ENCODE measurements at places on chromosomes 2 and 18.

DNA sequence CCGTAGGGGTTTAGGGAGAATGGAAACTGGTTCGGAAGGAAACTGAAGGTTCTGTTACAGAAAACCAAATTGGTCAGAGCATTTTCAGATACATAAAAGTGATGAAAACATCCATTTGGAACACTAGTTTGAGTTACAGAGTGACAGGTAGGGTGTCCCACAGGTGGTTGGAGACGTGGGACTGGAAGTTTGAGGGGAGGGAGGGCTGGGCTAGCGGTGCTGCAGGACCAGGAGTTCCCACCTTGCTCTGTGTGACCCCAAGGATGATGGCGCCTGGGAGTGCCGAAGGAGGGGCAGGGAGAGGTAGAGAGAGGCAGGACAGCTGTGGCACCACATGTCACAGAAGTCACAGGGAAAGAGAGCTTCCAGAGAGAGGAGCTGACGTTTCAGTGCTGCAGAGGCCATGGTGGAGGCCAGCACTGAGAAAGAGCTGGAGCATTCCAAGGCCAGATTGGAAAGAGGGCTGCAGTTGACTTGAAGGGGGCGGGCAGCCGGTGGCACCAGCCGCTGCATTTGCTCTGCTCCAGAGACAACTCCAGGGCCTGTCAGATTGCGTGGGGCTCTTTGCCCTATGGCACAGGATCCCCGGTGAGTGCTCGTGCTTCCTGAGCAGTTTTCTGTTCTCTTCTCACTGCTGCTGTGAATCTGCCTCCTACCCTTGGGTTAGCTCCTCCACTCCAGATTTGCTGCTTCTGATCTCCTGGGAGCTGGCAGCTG lies 56.2 kb upstream of the FOSL2 start:
- no peak for DNase-seq

GRCh38 chr2:47699533-47700215 lies 83.3 kb upstream of the MSH6 start:
- DNase-seq: no peak

DNA sequence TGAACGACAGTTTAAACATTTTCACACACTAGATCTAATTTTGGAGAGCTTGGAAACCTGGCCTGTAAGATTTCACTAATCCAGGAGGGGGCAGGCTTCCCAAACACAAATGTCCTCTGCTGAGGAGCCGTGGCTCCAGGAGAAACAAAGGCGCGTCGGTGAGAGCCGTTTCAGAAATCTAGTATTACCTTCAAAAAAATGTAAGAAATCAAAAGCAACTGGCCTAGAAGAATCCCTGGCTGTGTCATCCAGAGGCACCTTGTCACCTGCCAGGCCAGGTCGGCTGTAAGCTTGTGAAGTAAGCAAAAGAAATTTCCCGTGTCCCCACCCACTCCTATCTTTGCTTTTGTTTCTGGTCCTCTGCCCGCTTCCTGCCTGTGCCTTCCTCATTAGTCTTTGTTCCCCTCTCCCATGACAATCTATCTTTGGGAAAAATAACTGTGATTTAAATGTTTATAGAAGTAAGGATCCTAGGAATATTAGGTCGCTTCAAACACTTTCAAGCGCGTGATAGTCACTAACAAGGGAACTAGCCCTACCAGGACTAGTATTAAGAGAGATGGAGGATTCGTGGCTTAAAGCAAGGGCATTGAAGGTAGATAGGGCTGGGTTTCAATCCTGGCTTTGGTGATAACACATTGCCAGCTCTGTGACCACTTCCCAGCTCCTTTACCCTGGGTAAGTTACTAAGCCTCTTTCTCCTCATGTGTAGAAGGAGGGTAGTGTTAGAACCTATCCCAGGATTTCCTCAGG lies 99.5 kb upstream of the STK39 start:
- DNase-seq: peak; percentile 49

- DNase-seq: no peak
Observed at GRCh38 chr2:118657466-118657865, 190.0 kb downstream of the EN1 start.

DNA sequence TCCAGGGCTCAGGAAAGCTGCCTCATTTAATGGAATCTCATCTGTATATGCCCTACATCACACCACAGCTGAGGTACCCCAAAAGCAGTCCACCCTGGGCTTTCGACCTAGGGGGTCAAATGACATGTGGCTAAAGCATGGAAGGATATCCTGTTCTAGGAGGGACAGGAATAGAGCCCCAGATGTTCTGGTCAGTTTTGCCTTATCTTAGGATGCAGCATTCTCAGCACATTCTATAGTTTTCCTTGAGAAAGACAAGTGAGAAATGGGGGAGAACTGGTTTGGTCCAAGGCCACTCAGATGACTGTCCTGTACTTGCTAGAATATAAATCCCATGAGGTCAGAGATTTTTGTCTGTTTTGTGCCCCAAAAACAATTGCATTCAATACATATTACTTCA lies 688.0 kb upstream of the ZEB2 start:
- DNase-seq: no peak

GRCh38 chr2:100615471-100615870 lies 52.7 kb downstream of the PDCL3 start:
- no peak for DNase-seq

- no peak for DNase-seq
Observed at GRCh38 chr2:9527995-9528787, 27.4 kb downstream of the ADAM17 start.

- no peak for DNase-seq
Observed at GRCh38 chr18:48222118-48222517, 187.1 kb downstream of the ZBTB7C start.

DNA sequence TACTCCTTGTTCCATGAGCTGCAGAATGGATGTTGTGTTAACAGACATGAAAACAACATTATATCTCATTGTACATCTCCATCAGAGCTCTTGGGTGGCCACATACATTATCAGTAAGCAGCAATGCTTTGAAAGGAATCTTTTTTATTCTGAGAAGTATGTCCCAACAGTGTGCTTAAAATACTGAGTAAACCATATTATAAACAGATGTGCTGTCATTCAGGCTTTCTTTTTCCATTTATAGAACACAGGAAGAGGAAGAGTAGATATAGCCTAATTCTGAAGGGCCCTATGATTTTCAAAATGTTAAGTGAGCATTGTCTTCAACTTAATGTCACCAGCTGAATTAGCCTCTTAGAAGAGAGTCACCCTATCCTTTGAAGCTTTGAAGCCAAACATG lies 44.3 kb upstream of the CABYR start:
- DNase-seq: no peak

DNA sequence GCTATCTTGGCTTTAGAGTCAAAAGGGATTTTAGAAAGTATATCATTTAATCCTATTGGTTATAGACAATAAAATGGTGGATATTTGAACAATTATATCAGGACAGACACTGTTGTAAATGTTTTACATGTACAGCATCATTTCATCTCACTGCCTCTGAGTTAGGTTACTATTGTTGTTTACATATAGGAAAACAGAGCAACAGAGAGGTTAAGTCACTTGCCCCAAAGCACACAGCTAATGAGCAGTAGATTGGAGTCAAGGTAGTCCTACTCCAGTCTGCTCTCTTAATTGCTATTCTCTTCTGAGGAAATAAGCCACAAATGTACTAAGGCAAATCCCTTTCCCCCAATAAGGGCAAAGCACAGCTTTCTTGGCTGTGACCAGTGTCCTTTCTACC lies 142.9 kb downstream of the MTX2 start:
- no peak for DNase-seq

DNA sequence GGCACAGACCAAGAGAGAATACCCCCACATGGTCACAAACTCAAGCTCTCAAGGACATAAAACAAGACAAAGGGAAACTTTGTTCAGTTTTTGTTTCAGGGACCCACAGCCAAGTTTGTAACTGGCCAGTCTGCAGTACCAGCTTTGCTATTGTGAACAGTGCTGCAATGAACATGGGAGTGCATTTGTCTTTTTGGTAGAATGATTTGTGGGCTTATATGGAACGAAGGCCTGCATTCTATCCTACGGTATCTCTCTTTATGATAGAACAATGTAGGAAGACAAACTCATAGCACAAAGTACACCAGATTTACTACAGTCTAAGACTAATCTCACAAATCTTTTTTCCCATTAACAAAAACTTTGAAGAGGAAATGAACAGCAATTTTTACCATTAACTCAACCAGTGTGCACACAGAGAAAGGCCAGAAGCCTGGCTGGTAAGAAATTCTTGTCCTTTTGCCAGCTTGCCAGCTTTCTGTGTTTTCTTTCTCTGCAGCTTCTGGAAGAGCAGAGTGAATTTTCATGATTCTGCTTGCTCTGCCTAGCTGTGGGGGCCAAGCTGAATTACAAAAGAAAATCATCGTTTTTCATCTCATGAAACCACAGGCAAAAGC lies 37.1 kb upstream of the FEZ2 start:
- no peak for DNase-seq

DNA sequence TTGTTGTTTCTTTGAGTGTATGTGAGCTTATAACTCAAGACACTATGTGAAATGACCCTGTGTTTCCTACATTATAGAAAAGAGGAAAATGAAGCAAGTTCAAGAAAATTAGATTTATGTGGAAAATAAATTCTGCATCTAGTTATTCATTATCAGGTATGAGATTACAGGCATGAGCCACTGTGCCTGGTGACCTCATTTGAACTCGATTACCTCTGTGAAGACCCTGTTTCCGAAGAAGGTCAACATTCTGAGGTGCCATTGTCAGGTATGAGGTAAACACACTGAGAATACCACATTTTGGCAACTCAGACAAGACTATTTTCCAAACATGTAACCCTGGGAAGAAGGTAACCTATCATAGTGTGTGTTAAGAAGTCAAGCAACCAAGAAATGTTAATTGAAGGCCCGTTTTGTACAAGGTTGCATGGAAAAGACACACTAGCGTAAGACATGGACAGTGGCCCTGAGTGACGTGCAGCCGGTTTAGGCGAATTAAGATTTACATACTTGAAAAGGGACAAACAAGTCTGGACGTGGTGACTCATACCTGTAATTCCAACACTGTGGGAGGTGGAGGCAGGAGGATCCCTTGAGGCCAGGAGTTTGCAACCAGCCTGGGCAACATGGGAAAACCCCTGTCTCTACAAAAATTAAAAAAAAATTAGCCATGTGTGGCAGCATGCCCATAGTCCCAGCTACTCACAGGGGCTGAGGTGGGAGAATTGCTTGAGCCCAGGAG lies 186.6 kb downstream of the NEDD4L start:
- no peak for DNase-seq

DNA sequence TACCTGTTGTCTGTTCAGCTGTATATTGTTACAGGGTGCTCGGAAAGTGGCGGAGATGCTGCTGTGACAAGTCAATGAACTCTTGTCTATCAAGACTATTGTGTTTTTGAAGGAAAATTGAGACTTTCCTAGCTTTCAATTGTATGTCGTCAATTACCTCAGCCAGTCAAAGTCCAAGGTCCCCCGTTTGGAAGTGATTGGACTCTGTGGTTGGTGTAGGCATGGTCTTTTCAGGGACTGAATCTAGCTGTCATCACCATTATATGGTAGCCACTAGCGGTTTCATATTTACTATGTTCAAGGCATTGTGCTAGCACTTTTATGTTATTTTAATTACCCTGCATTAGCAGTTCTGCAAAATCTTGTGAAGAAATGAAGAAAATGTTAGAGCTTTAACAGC lies 54.9 kb downstream of the XRCC5 start:
- DNase-seq: no peak

GRCh38 chr2:126356631-126357030 lies 299.3 kb upstream of the GYPC start:
- DNase-seq: no peak

GRCh38 chr2:206343144-206343543 lies 68.7 kb downstream of the ZDBF2 start:
- no peak for DNase-seq

DNA sequence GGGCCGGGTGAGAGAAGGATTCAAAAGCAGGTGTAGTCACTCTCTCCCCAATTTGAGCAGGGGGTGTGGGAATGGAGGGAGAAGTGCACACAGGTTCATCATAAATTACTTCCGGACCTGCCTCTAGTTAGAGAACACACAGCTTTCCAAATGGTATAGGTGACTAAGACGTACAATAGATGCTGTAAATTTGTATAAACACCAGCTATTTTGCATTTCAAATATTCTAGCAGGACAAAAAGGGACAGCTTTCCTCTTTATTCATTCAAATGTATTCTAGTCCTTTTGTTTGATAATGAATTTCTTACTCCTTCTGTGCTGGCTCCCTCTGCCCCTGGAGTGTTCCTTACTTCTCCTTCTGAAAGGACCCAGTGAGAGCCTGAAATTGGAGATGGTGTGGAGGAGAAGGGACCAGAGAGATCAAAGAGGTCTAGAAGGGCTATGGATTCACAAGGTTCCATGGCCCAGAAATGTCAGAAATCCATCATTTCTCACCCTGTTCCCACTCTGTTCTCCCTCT lies 53.2 kb upstream of the SH3BP4 start:
- DNase-seq: no peak

GRCh38 chr2:25417715-25418369 lies 76.1 kb upstream of the DNMT3A start:
- no peak for DNase-seq

- DNase-seq: no peak
Observed at GRCh38 chr2:207523005-207523404, 6.8 kb upstream of the CREB1 start.

GRCh38 chr2:224909885-224910573 lies 132.2 kb downstream of the DOCK10 start:
- no peak for DNase-seq

DNA sequence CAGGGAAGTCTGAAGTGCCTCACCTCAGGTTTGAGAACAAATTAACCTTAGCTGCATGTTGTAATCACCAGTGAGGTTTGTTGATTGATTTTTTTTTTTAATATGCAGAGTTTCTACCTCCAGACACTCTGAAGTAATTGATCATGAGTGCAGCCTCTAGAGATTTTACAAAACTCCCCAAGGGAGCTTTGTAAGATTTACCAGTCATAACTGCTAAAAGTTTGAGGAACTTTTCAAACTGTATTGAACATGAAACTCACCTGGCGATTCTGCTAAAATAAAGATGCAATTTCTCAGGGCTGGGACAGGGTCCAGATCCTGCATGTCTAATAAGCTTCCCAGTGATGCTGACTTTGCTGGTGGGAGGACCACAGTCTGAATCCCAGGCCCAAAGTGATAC lies 339.6 kb upstream of the DCC start:
- DNase-seq: no peak

DNA sequence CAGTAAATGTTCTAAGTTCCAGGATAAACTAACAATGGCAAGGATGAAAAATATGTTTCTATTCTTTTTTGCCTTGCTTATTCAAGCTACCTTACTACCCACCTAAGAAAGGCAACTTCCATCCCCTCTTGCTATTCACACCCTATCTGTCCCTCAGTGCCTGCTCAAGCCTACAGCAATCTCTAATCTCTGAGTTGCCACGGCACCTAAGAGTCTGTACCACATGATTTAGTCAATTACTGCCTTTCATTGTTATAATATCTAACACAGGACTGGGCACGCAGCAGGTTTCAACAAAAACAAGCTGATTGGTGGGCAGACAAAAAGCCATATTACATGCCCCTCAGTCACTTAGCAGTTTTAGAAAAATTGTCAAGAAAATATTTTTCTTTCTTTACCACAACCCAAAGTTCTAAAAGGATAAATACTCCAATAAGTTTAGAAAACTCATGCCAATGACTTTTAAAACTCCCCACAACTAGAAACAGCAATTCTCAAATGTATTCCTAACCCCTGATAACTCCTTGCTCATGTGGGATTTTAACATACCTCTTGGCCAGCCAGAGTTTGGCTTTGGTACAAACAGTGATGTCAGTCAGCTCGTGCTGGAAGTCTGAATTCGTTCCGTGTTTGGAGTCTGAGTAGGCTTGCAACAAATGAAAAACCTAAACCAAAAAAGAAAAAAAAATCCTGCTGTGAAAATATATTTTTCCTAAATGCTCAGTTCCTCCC lies 117.3 kb upstream of the ZFP36L2 start:
- no peak for DNase-seq

Data from stimulated activated CD8-positive, alpha-beta memory T cell treated with anti-CD3 and anti-CD28 coated beads, Interleukin-12 subunit alpha, Interleukin-12 subunit beta, amount 100 ng/mL, for 1 hour (primary cell).